Left lobe of liver (tissue), 2 donors: ENCODE measurements at places on chromosomes 3 and 15. TPM values are rescaled to one million over a fixed set of nuclear protein-coding genes. Genes with fewer than 3 reads are reported as not detected.

The SLC22A13 gene
- 0.50 TPM for total RNA-seq

GRCh38 chr3:45929042-45929679 lies 14.1 kb upstream of the CXCR6 start:
- peak; percentile 53 for DNase-seq

- DNase-seq = no peak
These were observed 29.7 kb downstream of the GNB5 start for GRCh38 chr15:52161406-52161966.

The CYP11A1 gene
- total RNA-seq = 3.0 TPM

DNA sequence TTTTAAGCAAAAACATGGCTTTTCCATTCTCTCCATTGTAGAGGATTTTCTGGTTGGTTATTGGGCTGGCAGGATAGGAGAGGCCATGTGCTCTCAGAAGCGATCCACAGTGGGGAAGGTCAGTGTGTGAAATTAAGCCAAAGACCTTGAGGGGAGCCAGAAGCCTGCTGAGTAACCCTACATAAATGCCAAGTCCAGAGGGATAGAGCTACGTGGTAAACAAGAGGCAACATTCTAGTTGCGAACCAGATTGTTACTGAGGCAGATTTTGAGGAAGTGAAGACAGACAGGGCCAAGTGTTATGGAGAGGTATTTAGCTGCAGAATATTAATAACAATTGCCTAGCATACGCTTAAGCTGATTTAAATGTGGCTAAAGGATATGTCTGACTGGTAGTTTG lies 592.8 kb upstream of the GBE1 start:
- DNase-seq = no peak

- no peak for DNase-seq
These were observed 41.5 kb upstream of the PSMD6 start for GRCh38 chr3:64064804-64065203.

- no peak for DNase-seq
These were observed 64.5 kb downstream of the EPHA3 start for GRCh38 chr3:89171687-89172545.

- DNase-seq = no peak
These were observed 30.5 kb downstream of the MINDY4B start for GRCh38 chr3:150874666-150875219.

The GHRL gene
- total RNA-seq = 0.30 TPM

DNA sequence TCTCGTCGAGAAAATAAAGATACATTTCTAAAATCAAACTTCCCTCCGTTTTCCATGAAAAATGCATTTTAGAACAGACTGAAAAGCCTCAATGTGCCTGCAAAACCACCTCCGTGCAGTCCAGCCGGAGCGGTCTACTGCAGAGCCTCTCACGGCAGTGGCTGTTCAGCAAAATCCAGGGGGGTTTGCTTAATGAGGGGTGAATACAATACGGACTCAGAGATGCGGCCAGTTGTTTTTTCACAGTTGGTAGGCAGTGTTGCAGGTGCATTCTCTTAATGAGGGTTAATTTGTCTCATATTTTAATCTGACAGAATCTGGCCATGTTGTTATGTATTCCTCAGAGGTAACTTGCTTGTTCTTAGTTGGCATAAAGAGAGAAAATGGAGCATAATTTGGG lies 223.0 kb downstream of the EBLN2 start:
- no peak for DNase-seq
